Colonic mucosa (tissue), 4 donors: ENCODE measurements at places on chromosomes 7 and 10.

GRCh38 chr7:117193564-117193963, 129.3 kb downstream of the WNT2 start:
- no peak for DNase-seq

GRCh38 chr7:17951742-17952254, 11.5 kb upstream of the SNX13 start:
- no peak for DNase-seq

- no peak for DNase-seq
Measured at GRCh38 chr7:69906283-69906995, 308.2 kb downstream of the AUTS2 start.

DNA sequence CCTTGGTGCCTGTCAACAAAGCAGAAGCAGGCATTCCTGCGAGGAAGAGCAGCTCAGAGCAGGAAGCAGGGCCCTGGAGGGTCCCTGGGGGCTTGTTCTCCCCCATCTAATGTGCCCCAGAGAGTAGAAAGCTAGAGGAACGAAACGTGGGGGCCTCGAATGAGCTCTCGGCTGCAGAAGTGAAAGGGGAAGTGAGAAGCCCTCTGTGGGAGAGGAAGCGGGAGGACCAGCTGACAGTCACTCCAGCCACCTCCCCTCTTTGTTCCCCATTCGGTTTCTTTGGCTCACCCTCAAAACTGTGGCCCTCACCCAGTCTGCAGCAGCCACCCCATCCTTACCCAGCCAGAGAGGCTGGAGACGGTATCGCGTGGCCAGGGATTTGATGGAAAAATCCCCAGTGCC, 25.0 kb downstream of the C10orf105 start:
- peak; percentile 39 for DNase-seq

DNA sequence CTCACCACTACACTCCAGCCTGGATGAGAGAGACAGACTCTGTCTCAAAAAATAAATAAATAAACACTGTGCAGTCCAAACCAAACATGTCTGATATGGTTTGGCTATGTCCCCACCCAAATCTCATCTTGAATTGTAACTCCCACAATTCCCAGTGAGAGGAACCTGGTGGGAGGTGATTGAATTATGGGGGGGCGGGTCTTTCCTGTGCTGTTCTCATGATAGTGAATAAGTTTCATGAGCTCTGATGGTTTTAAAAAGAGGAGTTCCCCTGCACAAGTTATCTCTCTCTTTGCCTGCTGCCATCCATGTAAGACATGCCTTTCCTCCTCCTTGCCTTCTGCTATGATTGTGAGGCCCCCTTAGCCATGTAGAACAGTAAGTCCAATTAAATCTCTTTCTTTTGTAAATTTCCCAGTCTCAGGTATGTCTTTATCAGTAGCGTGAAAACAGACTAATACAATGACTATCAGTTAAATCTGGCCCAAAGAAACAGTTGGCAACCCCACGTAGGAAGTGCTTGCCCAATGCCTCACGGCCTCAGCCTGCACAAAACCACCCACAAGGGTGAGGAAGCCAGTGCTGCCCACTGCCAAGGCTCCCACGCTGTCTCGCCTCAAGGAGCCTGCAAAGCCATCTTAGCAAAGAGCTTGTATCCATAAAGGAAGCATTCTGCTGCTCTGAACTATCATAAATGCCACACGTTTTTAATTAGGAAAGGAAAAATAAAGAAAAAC, 64.7 kb downstream of the PIK3AP1 start:
- no peak for DNase-seq

- no peak for DNase-seq
Measured at GRCh38 chr7:122384528-122384927, 80.0 kb upstream of the FEZF1 start.

GRCh38 chr7:152025937-152026890, 740 bp downstream of the GALNT11 start:
- no peak for DNase-seq

DNA sequence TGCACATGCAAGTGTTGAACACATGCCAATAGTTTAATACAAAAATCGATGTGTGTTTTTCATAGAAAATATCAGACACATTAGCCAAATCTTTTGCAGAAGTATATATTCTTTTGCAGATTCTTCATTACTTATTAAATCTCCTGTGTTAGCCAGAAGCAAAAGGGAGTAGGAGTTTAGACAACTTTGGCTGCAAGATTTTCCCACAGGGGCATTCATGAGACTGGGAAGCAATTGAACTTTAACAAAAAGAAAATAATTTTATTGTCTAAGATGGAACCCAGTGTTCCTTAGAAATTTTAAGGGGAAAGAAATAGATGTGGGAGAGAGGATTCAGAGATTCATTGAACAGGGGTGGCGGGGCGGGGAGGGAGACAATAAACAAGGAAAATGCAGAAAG, 1336.0 kb downstream of the GATA3 start:
- DNase-seq, result no peak

- DNase-seq, result no peak
Measured at GRCh38 chr7:76409537-76409936, at the start of gene SSC4D. TSS of gene SSC4D (minus strand) at chr7:76409697. CDS start at chr7:76404439, 5,258 bp downstream.

- no peak for DNase-seq
Measured at GRCh38 chr10:30986053-30986555, 45.6 kb downstream of the ZNF438 start.

DNA sequence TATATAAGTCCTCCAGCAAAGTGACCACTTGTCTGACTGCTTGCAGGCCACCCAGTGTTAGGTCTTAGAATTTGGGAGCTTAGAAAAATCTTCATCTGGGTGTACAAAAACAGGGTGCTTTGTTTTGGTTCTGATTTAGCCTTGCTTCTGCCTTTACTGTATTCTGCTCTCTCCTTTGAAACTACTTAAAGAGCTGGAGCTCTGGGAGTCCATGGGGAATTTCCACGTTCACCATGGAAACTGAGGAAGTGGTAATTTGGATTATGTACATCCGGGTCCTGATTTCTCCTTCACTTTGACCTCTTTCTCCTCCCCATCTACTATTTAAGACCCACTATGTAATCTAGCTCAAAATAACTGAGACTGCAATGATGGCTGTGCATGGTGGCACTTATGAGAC, 103.0 kb downstream of the JAZF1 start:
- DNase-seq, result no peak

DNA sequence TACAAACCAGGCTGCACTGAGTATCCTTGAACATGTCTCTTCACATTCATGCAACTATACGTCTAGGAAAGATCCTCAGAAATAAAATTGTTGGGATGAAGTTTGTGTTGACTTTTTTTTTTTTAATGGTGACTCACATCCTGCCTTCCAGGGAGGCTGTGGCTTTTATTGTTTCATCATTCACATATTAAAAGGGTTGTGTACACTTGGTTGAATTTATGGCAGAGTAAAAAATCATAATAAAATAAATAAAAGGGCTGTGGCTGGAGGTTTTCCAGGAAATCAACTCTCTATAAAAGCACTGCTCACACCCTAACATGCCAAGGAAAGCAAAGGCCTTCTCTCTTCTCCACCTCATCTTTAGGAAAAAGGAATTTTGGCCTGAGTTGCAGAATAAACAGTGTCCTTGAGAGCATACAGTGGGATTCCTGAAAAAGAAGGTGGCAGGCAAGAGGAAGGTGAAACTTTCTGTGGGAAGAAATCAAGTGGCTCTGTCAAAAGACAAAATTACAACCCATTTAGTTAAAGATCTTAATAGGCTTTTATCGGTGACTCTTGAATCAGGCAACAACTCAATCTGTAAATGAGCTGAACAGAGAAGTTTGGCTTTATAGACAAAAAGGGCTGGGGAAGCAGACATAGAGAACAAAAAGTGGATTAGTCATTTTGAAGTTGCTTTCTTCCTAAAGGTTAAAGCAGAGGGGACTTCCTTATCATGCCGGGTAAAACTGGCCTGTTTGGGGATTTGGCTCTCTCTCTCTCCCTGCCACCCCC, 41.6 kb upstream of the FHIP2A start:
- peak; percentile 39 for DNase-seq

DNA sequence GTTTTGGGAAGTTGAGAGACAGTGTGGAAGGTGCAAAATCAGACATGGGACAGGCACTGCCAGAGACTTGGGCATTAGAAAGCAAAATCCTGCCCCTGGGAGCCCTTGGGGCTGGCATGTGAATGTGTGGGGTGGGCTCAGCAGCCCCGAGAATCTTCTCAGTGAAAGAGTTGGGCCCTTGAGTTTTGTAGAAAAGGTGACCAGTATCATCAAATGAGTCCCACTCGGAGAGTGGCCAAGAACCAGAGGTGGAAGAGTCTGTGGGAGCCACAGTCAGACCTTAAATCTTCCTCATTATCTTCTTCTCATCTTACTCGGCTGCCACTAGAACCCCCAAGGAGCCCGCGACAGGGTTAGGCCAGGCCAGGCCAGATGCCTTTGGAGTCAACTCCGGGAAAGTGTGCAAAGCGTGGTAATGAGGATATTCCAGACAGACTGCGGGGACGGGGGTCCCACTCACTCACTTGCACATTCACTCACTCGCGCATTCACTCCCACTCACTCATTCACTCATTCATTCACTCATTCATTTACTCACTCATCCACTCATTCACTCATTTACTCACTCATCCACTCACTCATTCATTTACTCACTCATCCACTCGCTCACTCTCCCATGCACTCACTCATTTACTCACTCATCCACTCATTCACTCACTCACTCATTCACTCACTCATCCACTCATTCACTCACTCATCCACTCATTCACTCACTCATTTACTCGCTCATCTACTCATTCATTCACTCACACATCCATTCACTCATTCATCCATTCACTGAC, 74.9 kb downstream of the CARD11 start:
- DNase-seq, result no peak

DNA sequence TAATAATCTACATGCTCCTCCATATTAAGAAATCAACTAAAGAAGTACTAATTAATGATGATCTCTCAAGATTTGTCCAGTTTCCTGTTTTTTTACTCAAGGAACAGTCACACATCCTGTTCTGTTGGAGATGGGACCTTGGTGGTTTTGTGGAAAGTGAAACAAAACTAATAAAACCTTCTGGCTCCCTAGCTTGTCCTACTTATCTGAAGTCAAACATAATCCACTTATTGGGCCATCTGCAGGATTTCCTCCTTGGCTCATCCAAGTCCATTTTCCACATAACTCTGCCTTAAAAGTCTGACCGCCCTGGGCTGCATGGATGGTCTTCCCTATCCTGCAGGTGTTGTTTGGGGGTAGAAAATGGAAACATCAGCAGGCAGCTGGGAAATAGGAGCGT, 39.4 kb upstream of the TARP start:
- DNase-seq, result no peak

DNA sequence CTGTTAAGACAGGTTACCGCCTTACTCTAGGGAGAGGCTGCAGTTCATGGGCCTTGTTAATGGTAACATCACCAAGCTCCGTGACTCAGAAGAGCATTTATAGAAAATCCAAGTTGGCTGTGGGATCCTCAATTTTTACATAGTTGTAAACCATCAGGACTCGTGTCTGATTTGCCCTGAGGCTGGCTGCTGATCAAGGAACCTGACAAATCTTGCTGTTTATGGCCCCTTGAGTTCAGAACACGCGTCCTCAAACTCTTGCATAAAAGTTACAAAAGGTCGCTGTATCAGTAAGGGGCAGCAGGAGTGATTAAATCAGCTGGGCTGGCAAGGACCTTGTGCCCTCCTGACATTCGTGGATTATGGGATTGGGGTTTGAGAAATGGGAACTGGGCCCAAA, 4.6 kb downstream of the SLC13A4 start:
- no peak for DNase-seq

DNA sequence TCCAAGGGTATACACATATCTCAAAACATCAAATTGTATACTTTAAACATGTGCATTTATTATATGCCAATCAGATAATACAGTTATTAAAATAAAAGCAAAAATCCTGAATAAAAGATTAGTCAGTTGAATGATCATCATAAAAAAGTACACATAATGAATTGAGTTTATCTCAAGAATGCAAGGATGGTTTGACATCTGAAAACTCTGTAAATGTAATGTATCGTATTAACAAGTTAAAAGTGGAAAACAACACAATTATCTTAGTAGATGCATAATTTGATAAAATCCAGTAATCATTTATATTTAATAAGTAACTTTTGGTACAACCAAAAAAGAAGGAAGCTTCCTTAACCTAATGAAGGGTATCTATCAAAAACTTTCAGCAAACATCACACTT, 86.6 kb downstream of the COL28A1 start:
- DNase-seq, result no peak

GRCh38 chr10:128051548-128051947, 74.7 kb downstream of the MKI67 start:
- no peak for DNase-seq

DNA sequence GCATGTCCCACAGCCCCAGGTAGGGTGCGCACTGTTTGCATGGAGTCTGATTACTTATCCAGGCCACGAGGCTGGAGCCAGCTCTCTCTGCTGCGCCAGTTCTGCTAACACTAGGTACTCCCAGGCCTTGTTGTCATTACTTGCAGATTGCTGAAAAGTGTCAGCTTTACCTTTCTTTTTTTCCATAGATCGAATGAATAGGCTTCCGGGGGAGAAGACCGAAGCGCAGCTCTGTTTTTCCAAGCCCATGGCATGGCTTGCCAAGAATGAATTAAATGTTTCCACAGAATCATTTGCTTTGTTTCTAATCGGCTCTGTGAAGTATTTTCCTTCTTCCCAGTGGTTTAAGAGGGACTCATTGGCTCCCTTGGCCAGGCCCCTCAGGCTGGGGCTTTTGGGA, 285.8 kb downstream of the BMPER start:
- DNase-seq, result no peak

GRCh38 chr10:116840389-116841075, 8.8 kb upstream of the ENO4 start:
- no peak for DNase-seq

DNA sequence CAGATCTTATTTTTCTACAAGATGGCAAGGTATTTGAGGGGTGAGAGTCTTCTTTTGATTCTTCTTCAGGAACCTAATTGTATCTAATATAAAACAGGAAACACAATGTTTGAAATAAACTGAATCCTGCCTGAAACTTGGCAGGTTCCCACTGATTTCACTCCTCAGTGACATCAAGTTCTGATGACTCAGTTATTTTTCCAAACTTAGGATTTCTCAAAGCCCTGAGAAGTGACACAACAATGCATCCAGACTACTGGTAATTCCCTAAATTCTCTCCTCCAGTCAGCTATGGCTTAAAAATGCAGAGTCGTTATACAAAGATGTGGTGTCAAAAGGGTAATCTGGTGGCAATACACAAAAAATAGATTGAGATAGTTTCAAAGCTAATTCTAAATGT, 80.9 kb downstream of the ABLIM1 start:
- no peak for DNase-seq

DNA sequence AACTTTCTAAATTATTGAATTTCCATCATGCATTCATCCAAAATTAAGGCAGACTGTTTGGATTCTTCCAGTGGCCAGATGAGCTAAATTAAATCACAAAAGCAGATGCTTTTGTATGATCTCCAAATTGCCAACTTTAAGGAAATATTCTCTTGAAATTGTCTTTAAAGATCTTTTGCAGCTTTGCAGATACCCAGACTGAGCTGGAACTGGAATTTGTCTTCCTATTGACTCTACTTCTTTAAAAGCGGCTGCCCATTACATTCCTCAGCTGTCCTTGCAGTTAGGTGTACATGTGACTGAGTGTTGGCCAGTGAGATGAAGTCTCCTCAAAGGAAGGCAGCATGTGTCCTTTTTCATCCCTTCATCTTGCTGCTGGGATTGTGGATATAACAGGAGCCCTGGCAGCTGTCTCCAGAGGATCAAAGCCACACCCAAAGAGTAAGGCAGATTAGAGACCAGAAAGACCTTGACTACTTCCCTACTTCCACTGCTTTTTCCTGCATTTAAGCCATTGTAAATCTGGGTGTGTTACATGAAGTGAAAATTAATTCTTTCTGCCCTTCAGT, 8.2 kb upstream of the CFAP69 start:
- peak; percentile 48 for DNase-seq

GRCh38 chr10:113153493-113154102, 203.6 kb downstream of the TCF7L2 start:
- DNase-seq, result no peak

- DNase-seq, result no peak
Measured at GRCh38 chr7:117264716-117265115, 58.1 kb downstream of the WNT2 start.
